ENCODE measurements at places on chromosomes 12 and 14. TPM values are rescaled to one million over a fixed set of nuclear protein-coding genes. Genes with fewer than 3 reads are reported as not detected.

Gene JPH4
- not detected for total RNA-seq

Gene TUNAR
- total RNA-seq, result not detected

Gene GPATCH2L
- total RNA-seq, result 46.0 TPM

Gene ANO2
- not detected for total RNA-seq

Gene FLVCR2
- 1.8 TPM for total RNA-seq

Gene AMN
- not detected for total RNA-seq

Gene B4GALNT1
- total RNA-seq, result 42.3 TPM
